ENCODE measurements at places on chromosomes 6 and 20.

- DNase-seq = no peak
Observed at GRCh38 chr20:8912096-8912495, 156.8 kb upstream of the PLCB4 start.

DNA sequence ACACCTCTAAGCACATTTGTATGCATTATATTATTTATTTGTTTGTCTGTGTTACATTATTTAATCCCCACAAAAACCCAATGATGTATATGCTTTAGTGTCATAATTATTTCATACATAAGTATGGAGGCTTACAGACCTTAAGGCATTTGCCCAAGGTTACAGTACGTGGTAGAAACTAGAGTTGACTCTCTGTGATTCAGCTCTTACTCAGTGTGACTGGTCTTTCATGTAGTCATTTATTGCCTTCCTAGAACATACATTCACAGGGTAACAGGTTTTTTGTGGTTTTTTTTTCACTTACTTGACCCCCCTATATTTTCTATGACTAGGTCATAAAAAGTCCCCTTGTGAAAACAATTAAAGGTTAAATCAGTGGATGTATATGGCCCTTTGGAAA is 566.8 kb downstream of the TFAP2A start:
- no peak for DNase-seq

GRCh38 chr6:149440735-149441671 is 40.9 kb downstream of the SUMO4 start:
- DNase-seq = no peak

GRCh38 chr20:4985658-4986057 is 15.7 kb downstream of the SLC23A2 start:
- DNase-seq = no peak

- DNase-seq = no peak
Observed at GRCh38 chr20:13105864-13106457, 97.2 kb downstream of the SPTLC3 start.

Measured in activated T-cell treated with anti-CD3 and anti-CD28 coated beads, Interleukin-2, amount 50 U/mL, for 48 hours (primary cell).